ENCODE measurements at places on chromosomes 5 and 9.

DNA sequence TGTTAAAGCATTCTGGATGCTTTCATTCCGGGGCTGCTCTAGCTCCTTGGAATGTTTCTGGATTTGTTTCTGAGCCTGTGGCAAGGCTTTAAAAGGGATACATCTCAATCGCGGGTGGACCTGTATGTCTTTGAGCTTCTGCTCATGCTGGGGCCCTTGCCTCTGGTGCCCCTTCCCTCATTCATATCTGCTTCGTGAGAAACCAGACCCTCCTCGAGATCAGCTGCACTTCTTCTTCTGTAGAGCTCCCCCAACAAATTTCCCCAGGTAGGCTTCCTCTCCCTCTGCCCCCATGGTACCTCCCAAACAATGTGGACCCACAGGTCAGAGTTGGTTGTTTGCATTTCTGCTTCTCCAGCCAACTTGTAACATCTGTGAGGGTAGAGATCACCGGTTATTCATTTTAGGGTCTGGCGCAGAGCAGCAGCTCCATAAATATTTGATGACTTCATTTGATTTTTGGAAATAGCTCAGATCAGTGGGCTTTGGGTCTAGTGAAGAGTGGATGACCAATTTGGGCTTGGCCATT is 6.6 kb downstream of the ZNF618 start:
- no peak for DNase-seq

GRCh38 chr5:136772491-136772890 is 407.1 kb upstream of the TRPC7 start:
- no peak for DNase-seq

- peak; percentile 84 for DNase-seq
Observed at GRCh38 chr5:88883059-88883835, at the start of gene MEF2C. TSS of gene MEF2C (minus strand) at chr5:88883184. CDS start at chr5:88823788, 59,396 bp downstream.

GRCh38 chr5:35794328-35794619 is 62.4 kb upstream of the IL7R start:
- DNase-seq, result no peak

- no peak for DNase-seq
Observed at GRCh38 chr5:132264546-132265335, 7.2 kb downstream of the PDLIM4 start.

GRCh38 chr9:84397822-84398221 is 57.3 kb upstream of the SLC28A3 start:
- no peak for DNase-seq

- no peak for DNase-seq
Observed at GRCh38 chr5:132679717-132680380, 6.1 kb downstream of the IL4 start.
